Pons (tissue), 1 donor: ENCODE measurements at places on chromosomes 3 and 15.
A peak's percentile ranks its signal among the peaks of the same experiment; 100 is the strongest.

- DNase-seq: peak; percentile 4
Observed at GRCh38 chr3:121152573-121152972, 244.6 kb downstream of the STXBP5L start.

DNA sequence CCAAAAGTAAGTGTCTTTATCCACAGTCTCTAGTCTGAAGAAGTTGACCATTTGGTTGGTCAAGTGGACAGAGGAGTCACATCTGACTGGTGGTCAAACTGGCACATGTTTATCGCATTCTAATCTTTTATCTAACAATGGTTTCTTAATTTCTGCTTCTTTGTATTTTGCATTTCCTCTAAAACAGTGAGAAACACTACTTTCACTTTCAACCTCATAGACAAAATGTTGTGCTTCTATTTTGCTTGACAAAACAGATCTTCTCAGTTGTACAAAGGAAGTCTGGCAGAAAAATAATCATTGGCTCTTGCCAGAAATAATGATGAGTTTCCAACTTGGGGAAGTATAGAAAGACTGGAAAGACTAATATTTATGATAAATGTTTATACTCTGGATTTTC lies 103.9 kb downstream of the MME start:
- DNase-seq: no peak

- no peak for DNase-seq
Observed at GRCh38 chr3:126338790-126339288, 18.4 kb downstream of the KLF15 start.

DNA sequence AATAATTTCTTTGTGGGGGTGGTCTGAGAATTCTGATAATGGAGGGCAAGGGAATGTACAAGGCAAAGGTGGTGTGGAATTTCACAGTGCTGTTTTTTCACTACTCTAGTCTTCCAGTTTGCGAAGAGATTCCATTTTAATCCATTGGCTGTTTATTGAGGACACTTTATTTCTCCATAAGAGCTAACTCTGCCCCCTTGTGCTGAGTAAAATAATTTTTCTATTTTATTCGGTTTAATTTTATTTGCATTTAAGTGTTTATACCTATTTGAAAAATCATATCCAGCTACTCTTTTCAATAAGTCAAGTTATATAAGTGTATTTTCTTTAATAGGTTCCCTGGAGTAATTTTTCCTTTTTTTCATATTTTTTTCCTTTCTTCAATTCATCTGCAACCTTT lies 840.1 kb downstream of the TUSC7 start:
- no peak for DNase-seq

DNA sequence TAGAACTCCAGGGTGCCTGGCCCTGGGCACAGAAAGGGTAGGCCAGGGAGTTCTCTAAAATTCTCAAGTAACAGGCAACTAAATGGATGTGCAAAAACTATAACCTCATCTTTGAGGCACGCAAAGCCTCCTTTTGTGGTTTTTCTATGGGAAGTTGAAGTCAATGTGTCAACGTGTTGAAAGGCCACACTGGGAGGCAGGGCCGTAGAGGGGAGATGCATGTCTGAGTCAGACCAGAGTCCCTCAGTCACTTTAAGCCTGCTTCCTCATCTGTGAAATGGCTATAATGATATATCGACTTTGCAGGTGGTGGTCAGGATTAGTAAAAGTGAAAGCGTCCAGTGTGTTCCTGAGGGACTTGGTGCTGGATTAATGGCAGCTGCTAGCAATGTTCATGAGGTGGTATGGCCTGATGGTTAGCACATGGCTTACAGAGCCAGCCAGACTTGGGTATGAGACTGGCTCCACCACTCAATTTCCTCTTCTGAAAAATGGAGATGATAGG lies 17.0 kb downstream of the TGM5 start:
- no peak for DNase-seq

GRCh38 chr15:69450968-69451695 lies 1.5 kb upstream of the RPLP1 start:
- DNase-seq: no peak

DNA sequence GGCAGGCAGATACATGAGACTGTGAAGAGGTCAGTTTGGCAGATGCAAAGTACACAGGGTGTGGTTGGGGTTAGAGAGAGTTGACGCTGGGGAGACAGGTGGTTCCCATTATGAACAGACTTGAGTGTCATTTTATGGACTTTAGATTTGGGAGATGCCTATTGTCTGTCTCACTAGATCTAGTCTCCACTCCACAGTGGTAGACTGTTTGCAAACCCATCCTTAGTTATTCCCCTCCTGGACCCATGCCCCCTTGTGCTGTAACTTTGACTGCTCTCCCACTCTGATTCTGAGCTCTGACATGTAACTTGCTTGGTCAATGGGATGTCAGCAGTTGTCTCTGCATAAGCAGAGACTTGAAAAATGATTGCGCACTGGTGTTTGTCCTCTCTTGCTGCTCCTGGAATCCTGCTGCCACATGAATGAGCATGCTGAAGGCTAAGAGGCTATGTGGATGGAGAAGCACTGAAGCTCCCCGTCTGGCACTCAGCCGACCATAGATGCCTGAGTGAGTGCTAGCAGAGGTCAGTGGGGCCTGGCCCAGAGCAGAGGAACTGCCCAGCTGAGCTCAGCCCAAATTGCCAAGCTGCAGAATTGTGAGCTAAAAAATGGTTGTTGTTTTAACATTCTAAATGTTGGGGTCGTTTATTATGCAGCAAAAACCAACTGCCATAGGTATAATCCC lies 88.2 kb downstream of the FAM43A start:
- DNase-seq: no peak

DNA sequence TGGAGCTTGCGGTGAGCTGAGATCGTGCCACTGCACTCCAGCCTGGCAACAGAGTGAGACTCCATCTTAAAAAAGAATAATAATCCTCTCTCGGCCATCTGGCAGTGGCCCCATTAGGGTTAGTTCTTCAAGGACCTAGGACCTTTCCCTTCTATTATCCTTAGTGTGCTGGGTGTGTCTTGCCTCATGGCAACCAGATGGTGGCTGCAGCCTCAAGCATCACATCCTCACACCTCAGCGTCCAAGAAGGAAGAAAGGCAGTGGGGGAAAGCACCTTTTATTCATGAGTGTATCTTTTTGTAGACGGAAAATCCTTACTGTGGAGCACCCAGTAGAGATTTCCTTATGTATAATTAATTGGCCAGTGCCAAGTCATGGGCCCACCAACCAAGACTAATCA lies 42.7 kb upstream of the TFRC start:
- no peak for DNase-seq

DNA sequence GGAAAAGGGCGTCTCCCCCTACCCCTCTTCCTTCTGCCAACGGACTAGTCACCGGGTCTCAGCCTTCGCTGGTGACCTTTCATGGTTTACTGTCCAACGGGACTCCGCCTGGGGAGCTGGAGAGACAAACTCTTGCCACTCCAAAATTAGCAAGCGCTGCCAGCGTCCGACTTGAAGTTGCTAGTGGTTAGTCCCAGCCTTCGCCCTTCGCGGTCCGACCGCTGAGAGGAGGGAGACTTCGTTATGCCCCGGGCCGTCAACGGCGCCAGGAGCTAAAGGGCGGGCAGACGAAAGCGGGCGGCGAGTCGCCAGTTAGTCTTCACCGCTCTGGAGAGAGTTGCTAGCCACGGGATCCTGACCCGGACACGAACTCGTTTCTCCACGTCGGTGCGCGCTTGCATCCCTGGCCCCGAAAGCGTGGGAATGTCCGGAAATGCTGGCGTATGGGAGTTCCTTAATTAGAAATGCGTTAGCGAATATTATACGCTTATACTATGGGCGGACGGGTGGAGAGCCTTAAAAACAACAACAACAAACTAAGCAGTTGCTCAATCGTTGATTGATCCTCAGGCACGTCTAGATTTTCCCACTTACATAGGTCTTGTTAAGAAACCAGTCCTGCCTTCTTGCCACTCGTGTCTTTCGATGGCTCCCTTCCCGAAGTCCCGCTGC lies 716 bp downstream of the SMC4 start:
- DNase-seq: peak; percentile 26

- peak; percentile 79 for DNase-seq
Observed at GRCh38 chr3:171383206-171384018, 76.8 kb downstream of the TNIK start.

GRCh38 chr3:53224536-53224935 lies 31.3 kb downstream of the TKT start:
- no peak for DNase-seq

GRCh38 chr3:31622636-31623288 lies 90.0 kb downstream of the STT3B start:
- no peak for DNase-seq

DNA sequence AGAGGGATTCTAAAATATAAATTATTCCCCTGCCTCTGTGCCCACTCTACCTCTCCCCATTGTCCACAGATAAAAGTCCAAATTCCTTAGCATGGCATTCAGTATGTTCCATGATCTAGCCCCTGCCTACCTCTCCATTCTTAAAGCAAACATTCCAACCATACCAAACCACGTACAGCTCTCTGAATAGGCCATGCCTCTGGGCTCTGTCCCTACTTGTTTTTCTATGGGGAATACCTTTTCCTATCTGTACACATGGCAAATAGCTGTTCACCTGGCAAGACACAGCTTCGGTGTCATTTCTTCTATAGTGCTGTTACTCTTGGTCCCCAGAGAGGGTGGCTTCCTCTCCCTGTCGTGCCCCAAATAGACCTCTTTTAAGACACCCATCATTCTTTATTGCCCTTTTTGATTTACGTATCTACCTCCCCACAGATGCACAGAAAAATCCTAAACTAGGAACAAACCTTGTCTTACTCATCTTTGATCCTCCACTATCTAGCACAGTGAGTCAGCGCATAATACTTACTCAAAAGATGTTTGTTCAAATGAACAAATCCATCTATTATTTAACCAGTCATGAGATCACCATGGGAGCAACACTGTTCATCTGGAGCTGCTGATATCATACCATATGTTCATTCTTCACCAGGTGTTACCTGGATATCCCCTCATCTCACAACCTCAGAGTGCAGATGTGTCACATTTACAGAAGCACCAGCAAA lies 329.8 kb downstream of the THSD4 start:
- no peak for DNase-seq

- DNase-seq: no peak
Observed at GRCh38 chr3:110479731-110480130, 591.9 kb upstream of the NECTIN3 start.

DNA sequence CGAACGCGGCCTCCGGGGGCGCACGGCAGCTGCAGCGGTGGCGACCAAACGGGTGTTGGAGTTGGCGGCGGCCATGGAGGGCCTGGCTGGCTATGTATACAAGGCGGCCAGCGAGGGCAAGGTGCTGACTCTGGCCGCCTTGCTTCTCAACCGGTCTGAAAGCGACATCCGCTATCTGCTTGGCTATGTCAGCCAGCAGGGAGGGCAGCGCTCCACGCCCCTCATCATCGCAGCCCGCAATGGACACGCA lies 725 bp downstream of the FEM1B start:
- no peak for DNase-seq

DNA sequence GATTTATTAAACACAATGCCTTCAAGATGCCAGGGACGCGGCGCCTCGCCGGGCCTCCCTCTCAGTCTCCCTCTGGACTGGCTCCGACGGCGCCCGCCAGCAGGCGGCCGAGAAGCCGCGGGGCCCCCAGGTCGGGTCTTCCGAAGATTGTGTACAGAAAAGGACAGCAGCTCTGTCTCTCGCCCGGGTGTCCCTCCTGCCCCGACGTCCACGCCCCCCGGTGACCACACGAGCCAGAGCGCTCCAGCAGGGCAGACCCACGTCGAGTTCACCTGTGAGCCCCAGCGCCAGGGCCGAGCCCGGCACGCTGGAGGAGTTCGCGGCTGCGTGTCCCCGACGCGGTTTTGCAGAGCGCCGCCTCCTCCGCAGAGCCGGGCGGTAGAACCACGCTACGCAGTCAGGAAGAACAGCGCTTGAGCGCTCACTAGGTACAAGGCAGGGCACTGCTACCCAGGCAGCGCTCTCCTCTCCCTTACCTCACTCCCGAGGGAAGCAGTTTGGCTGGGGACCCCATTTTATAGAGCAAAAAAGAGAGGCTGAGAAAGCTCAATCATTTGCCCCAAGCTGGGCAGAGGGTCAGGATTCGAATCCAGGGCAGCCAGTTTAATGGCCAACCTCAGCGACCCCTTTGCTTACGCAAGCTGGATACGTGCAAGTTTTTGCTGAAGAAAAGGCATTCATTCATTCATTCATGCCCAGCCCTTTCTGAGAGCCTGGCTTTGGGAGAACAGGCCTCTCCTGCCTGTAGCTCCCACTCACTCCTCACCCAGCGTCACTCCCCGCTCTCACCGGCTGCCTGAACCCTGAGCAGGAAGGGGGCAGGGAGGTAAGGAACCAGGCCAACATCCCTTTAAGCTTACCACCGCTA lies 3.0 kb upstream of the TLE3 start:
- DNase-seq: no peak

DNA sequence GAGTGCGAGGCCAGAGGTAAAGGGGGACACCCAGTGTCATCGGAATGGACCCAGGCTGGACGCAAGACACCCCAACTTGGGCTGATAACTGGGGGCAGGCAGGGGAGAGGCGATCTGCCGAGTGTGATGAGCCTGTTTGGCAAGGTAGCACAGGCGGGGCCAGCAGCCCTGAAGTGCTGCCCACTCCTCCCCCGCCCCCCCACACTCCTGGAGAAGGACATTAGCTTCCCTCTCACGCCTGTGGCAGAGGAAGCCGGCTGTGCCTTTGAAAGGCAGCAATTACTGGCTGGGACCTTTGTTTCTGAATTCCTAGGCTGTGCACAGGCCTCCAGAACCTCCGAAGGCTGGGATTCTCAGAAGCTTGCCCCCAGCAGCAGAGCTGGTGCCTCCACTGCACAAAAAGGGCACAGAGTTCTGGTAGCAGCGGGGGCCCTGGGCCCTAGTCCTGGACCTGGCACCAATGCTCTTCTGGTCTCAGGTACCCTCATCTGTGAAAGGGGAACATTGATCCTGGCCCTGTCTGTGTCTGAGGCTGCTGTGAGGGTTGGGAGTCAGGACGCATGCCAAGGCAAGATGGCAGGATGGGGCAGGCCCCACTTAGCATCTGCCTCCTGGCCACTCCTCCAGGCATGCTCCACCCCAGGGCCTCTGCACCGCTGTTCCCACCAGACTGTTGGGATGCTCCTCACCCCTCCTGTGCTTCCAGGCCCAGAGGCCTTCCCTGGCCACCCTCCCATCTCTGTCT lies 28.6 kb downstream of the IQSEC1 start:
- peak; percentile 66 for DNase-seq

- peak; percentile 46 for DNase-seq
Observed at GRCh38 chr3:130843441-130843840, 50.4 kb upstream of the ATP2C1 start.

- no peak for DNase-seq
Observed at GRCh38 chr3:178203650-178204049, 332.6 kb upstream of the KCNMB2 start.

- DNase-seq: no peak
Observed at GRCh38 chr3:141442914-141443313, 43.9 kb upstream of the RASA2 start.

DNA sequence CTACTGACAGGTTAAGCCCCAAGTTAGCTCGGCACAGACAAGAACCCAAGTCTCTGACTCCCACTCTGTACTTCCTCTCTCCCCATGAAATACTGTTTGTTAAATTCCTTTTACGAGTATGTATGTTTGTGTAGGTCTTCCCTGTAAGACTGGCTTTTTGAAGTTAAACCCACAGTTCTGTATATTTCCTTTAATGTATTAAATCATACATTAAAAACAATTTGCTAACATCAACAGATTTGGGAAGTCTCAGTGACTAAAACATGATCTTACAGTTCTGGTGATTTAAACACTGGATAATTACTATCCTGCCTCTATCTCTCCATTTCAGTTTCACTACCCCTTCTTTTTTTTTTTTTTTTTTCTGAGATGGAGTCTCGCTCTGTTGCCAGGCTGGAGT lies 4.4 kb downstream of the CMTM6 start:
- DNase-seq: peak; percentile 24

GRCh38 chr3:30042274-30042859 lies 564.0 kb upstream of the TGFBR2 start:
- DNase-seq: peak; percentile 82

- no peak for DNase-seq
Observed at GRCh38 chr15:65258375-65259262, 28.1 kb downstream of the PARP16 start.
